ENCODE measurements at places on chromosomes 2 and 18. TPM values are rescaled to one million over a fixed set of nuclear protein-coding genes. Genes with fewer than 3 reads are reported as not detected.

GRCh38 chr2:221493391-221493790 lies 78.7 kb downstream of the EPHA4 start:
- no peaks in the 10 kb centered on the region for H3K27me3 ChIP-seq
- H3K4me3 ChIP-seq = no peak overlapping the region
- peaks cover 4% of the 10 kb centered on the region for H3K36me3 ChIP-seq
- no peak for DNase-seq
- 0 out of 2 replicates have a peak, but pooled peaks cover 2% of the 10 kb centered on the region for H3K4me1 ChIP-seq

- H3K36me3 ChIP-seq = no peaks in the 10 kb centered on the region
- H3K27ac ChIP-seq = no peak overlapping the region
- no peaks in the 10 kb centered on the region for H3K4me1 ChIP-seq
- H3K4me3 ChIP-seq = no peak overlapping the region
These were observed 100.7 kb upstream of the ID2 start for GRCh38 chr2:8581234-8581561.

DNA sequence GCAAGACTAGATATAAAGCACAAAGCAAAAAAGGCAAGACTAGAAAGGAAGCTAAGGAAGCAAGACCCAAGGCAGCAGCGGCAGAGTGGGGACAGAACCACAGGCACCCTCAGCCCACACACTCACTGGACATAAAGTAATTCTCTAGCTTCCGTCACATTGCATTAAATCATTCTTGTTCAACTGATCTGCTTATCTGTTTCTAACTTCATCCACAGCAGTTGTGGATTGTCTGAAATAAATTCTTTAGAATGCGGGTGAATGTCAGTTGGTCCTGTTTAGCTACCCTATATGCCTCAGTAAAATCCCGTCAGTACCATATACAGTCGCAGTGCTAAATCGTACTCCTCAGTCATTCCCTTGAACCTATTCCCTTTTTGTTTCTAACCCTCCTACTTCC lies 183.2 kb upstream of the SLC39A10 start:
- no peak for DNase-seq
- no peaks in the 10 kb centered on the region for H3K36me3 ChIP-seq
- H3K4me1 ChIP-seq = no peaks in the 10 kb centered on the region
- H3K27me3 ChIP-seq = no peaks in the 10 kb centered on the region
- H3K4me3 ChIP-seq = no peak overlapping the region
- no peak overlapping the region for H3K27ac ChIP-seq

DNA sequence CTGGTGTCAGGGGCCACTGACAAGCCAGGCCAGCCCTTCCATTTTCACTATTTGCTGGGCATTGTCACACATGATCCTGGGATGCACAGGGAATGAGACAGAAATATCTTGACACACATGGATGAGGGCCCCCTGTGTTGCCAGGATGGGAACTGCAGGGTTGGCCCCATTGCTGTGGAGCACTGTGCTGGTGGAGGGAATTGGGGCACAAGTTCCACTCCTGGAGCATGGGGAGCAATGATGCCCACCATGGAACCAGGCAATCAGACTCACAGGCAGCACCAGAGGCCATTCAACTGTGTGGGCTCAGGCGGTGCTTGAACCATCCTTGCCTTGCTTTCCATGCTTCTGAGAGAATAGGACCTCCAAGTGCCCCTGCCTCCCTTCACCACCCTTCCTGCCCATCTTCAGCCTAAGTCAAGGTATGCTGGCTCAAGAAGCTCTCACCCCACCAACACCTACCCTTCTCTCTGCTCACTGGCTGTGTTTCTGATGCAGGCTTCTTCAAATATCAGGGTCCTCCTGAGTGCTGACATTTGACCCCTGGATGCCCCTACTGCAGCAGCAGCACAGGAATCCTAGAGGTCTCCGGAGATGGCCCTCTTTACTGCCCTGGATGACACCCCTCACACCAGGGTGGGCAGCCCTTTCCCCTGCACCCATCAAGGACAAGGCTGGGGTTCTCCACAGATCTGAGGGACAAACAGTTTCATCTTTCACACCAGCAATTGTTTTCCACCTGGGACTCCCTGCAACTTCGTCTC lies 11.0 kb downstream of the ADRA2B start:
- H3K27ac ChIP-seq = no peak overlapping the region
- H3K4me1 ChIP-seq = peaks cover 6% of the 10 kb centered on the region
- DNase-seq = no peak
- no peaks in the 10 kb centered on the region for H3K27me3 ChIP-seq
- H3K4me3 ChIP-seq = no peak overlapping the region

DNA sequence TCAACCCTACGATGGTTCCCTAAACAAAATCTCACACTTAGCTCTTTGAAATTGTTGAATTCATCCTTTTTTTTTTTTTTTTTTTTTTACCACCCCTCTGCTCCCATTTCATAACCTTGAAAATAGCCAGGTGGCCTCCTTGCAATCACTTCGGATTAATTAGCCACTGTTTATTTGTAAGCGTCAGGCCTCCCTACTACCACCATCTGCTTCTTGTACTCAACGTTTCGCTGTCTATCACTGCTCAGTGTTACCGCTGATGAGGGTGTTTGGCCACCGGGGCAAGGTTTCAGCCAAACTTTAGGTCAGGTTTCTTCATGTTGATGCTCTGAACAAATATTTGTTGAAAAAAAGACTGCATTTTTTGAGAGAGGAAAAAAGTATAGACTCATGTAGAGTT lies 183.2 kb downstream of the EPHA4 start:
- H3K4me1 ChIP-seq = no peaks in the 10 kb centered on the region
- no peak overlapping the region for H3K27ac ChIP-seq
- H3K4me3 ChIP-seq = no peak overlapping the region

- H3K27ac ChIP-seq = no peak overlapping the region
- DNase-seq = no peak
- no peaks in the 10 kb centered on the region for H3K4me1 ChIP-seq
- H3K4me3 ChIP-seq = no peak overlapping the region
- peaks cover 13% of the 10 kb centered on the region for H3K36me3 ChIP-seq
These were observed 17.8 kb downstream of the PDCL3 start for GRCh38 chr2:100580367-100581276.

DNA sequence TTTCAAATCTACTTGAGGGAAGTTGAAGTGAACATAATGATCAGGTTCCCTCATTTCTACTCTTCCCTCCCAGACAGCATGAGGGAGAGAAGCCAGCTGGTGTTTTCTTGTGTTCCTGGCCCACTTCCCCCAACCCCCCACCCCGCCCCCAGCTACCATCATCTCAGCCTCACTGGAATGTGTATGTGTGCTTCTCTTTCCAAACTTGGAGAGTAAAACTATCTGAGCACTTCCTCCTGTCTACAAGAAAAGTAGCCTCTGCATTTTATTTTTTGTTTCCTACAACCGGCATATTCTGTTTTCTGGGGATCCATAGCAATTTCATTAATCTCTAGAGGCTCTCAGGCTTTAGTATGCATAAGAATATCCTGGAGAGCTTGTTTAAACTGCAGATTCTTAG lies 53.6 kb upstream of the GRHL1 start:
- H3K36me3 ChIP-seq = no peaks in the 10 kb centered on the region
- peaks cover 7% of the 10 kb centered on the region for H3K4me1 ChIP-seq
- no peak overlapping the region for H3K27ac ChIP-seq

DNA sequence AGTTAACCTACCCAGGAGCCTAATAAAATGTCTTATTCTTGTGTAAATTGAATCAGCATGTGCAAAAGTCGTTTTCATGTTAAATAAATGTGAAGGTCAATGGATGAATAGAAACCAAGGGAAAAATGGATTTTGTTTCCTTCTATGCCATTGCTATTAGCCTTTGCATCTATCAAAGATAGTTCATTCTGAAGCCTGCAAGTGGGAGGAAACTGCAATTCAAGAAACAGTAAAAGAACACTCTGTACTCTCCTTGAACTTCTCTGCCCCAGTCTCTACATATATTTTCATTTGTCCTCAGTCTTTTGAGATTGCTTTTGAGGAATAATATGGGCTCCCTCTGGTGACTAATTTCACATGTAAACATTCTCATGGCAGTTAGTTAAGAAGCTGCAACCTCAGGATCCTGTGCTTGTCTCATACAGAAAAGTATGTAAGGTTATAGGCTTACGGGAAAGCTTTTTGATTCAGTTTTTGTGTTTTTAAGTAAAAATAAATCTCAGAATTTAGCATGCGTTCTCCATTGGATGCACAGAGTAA lies 1590.0 kb upstream of the LRRTM1 start:
- H3K27ac ChIP-seq = no peak overlapping the region
- no peak overlapping the region for H3K4me3 ChIP-seq
- no peaks in the 10 kb centered on the region for H3K36me3 ChIP-seq
- no peaks in the 10 kb centered on the region for H3K4me1 ChIP-seq
- DNase-seq = no peak
- no peaks in the 10 kb centered on the region for H3K27me3 ChIP-seq

GRCh38 chr2:73933194-73933593 lies 6.5 kb downstream of the DGUOK start:
- H3K27ac ChIP-seq = no peak overlapping the region
- peaks cover 21% of the 10 kb centered on the region for H3K36me3 ChIP-seq
- H3K27me3 ChIP-seq = no peaks in the 10 kb centered on the region

DNA sequence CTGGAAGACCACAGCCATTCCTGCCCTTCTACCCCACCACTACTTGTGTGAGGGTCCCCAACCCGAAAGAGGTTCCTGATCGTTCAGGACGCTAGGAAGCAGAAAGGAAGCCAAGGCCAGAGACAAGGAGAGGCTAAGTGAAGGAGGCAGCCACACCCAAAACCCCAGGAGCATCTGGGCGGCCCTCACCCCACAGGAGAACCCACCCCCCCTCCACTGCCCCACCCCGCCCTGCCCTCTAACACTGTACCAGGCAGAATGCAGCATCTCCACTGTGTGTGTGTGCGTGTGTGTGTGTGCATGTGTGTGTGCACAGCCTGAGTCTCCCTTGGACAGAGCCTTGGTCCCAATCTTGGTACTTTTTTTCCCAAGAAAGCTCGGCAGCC lies 207.5 kb upstream of the HAAO start:
- H3K4me1 ChIP-seq = no peaks in the 10 kb centered on the region
- no peak for DNase-seq
- no peak overlapping the region for H3K27ac ChIP-seq
- no peaks in the 10 kb centered on the region for H3K36me3 ChIP-seq

RMND5A gene
- 48.8 TPM for total RNA-seq

GYPC gene
- 14.0 TPM for total RNA-seq

DNA sequence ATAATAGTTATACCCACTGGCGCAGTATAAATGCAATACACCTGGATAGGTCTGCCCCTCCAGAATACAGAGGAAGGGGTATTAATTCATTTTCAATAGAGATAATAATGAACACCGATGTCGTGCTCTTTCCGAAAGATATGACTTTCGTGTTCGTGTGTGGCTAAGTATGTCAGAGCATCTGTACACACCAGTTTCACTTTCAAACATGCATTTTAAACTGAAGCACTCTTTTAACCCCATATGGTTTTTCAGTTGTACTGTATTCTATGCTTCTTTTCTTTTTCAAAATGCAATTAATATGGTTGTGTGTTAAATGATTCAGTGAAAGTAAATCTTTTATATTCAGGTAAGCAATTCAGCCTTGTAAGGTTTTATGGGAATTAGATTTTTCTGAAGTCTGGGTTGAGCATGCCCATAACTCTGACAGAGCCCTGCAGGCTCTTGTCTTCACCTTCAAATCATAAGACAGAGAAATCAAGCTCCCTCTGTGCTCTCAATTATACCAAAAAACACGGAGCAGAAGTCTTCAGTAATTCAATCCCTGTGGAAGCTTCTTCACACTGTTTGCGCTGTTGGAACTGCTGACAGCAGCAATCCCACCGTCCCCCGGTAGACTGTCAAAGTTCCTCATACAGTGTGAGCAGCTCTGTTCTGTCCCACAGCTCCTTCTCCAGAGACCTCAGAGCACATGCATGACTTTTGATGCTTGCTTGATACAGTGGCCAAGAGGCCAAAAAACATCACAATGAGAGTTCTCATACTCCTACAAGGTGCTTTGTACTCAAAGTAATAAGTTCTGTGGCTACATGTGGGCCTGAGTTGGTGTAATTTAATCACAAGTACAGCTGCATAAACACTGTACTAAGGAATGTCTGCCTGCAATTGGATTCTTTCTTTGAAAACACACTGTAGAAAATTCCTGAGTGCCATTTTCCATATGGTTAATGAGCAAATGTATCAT lies 186.8 kb downstream of the ZNF521 start:
- no peak for DNase-seq
- H3K4me1 ChIP-seq = no peaks in the 10 kb centered on the region
- H3K27me3 ChIP-seq = no peaks in the 10 kb centered on the region
- H3K4me3 ChIP-seq = no peak overlapping the region
- H3K36me3 ChIP-seq = no peaks in the 10 kb centered on the region

MATN3 gene
- 13.5 TPM for total RNA-seq

DNA sequence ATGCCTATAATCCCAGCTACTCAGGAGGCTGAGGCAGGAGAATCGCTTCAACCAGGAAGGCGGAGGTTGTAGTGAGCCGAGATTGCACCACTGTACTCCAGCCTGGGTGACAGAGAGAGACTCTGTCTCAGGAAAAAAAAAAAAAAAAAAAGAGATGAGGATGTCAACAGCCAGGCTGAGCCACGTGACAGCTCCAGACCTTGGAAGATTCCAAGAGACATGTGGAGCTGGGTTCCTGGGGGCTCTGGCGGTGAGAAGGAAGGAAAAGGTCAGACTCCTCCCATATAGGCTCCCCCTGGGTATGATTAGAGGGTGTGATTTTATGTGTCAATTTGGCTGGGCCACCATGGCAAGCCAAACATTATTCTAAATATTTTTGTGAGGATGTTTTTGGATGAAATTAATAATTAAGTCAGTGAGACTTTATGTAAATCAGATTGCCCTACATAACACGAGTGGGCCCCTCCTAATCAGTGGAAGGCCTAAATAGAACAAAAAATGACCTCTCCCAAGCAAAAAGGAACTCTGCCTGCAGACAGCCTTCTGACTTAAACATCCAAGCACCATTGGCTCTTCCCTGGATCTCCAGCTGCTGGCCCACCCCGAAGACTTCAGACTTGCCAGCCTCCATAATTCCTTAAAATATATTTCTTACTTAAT lies 81.6 kb downstream of the MRO start:
- no peaks in the 10 kb centered on the region for H3K27me3 ChIP-seq
- H3K36me3 ChIP-seq = no peaks in the 10 kb centered on the region
- no peaks in the 10 kb centered on the region for H3K4me1 ChIP-seq
- H3K4me3 ChIP-seq = no peak overlapping the region

RGPD8 gene
- 8.1 TPM for total RNA-seq

DNA sequence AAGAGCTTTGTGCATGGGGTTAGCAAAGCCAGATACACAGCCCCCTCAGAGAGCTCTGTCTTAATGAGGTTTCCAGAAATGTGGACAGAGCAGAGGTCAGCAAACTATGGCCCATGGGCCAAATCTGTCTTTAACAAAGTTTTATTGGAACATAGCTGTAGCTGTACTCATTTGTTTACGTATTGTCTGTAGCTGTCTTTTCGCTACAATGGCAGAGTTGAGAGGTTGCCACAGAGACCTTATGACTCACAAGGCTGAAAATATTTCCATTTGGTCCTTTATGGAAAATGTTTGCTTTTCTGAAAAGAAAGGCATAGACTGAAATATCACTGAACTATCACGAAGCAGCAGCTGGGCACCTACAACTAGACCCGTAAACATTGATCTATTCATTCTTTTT lies 841.8 kb downstream of the SLC4A3 start:
- H3K36me3 ChIP-seq = no peaks in the 10 kb centered on the region
- no peak overlapping the region for H3K27ac ChIP-seq
- no peak for DNase-seq
- H3K4me3 ChIP-seq = no peak overlapping the region
- no peaks in the 10 kb centered on the region for H3K27me3 ChIP-seq

GRCh38 chr2:152034257-152034801 lies 64.5 kb downstream of the CACNB4 start:
- no peak overlapping the region for H3K27ac ChIP-seq
- H3K36me3 ChIP-seq = no peaks in the 10 kb centered on the region
- DNase-seq = peak; percentile 54
- no peaks in the 10 kb centered on the region for H3K27me3 ChIP-seq

SCN7A gene
- total RNA-seq = 0.11 TPM

- H3K4me1 ChIP-seq = no peaks in the 10 kb centered on the region
- H3K27me3 ChIP-seq = no peaks in the 10 kb centered on the region
- DNase-seq = no peak
- no peaks in the 10 kb centered on the region for H3K36me3 ChIP-seq
- H3K27ac ChIP-seq = no peak overlapping the region
These were observed 34.4 kb upstream of the SH3BP4 start for GRCh38 chr2:234917211-234917975.
